ENCODE measurements at places on chromosomes 6 and 20.

DNA sequence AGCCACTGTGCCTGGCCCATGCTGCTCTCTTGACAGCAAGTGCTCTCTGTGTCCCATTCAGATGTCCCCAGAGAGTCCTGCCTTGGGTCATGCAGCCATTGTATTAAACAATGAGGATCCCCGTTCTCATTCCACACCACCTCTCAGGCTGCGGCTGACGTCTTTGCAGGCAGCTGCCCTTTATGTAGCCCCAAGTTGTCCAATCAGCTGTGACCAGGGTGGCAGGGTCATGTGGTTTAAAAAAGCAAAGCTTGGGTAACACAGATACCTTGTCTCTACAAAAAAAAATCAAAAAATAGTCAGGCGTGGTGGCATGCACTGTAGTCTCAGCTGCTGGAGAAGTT, 13.2 kb downstream of the GCNT2 start:
- DNase-seq, result no peak

GRCh38 chr20:57475388-57476083, 49.4 kb downstream of the CTCFL start:
- no peak for DNase-seq

- DNase-seq, result no peak
Observed at GRCh38 chr6:3293271-3294155, 34.8 kb downstream of the PSMG4 start.

DNA sequence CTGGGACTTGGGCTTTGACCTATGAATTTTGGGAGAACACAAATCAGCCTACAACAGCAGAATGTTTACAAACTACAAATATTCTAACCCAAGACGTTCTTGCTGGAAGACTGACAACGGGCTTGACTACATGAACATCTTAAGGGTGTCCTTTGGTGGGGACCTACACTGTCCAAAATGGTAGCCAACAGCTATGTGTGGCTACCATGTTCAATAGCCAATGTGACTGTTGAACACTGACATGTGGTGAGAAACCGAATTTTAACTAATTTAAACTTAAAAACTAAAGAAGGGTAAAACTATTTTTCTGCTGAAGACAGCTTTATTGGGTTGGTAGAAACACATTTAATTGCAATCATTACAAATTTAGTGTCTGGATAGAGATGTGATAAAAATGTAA, 30.1 kb downstream of the LINC00237 start:
- no peak for DNase-seq

DNA sequence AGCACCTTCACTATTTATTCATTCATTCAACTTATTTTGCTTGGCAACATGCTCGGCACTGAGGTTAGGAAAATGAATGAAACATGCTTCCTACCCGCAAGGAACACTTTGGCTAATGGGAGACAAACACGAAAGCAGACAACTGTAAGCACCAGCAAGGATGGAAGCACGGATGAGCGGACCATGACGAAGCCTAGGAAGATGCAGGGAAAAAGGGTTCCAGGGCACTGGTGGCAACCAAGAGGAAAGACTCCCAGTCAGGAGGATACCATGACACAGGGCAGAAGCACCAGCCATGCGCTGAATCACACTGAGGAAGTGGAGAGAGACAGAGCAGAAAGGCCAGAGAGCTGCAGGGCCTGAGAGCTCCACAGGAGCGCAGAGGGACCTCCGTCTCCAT, 9.8 kb downstream of the PDE10A start:
- no peak for DNase-seq

DNA sequence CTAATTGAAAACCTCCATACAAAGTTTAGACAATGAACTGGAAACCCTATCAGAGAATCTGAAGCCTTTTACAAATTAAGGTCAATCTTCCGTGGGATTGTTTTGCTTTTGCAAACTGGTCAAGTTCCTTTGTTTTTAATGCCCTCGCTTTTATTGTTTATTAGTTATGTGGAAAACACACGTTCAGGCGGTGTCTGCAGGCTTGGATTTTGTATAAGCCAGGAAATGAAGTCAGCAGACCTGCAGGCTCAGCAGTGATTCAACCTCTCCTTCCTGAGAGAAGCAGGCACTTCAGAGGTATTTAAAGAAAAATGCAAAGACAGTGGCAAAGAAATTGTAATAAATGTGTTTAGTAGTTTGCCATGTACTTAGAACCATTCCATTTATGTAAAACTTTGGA, 103.4 kb upstream of the PDE10A start:
- DNase-seq, result peak; percentile 40

GRCh38 chr6:33882154-33882553, 78.4 kb upstream of the MLN start:
- DNase-seq, result no peak

DNA sequence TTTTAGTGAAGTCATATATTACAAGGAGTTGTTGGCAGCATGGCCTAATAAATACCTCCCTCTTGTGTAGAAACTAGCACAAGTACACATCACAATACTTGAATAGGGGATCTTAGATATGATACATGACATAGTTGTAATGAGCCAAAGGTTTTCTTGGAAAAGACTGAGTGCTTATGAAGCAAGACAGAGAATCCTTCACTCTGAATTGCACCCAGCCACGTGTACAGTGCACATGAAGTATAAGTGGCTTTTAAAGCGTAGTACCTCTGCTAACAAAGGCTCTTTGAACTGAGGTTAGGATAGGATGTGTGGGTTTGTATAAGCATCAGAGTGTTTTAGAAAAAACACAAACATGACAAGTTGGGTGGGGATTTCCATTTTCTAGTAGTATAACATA, 145.5 kb upstream of the STMND1 start:
- DNase-seq, result no peak

All from astrocyte of the spinal cord (primary cell).